ENCODE measurements at places on chromosomes 1 and 21. TPM values are rescaled to one million over a fixed set of nuclear protein-coding genes. Genes with fewer than 3 reads are reported as not detected.

- no peaks in the 10 kb centered on the region for H3K4me1 ChIP-seq
- no peaks in the 10 kb centered on the region for H3K27me3 ChIP-seq
- H3K4me3 ChIP-seq, result no peak overlapping the region
These were observed 5.2 kb downstream of the KAZN start for GRCh38 chr1:14603645-14604044.

HPDL gene
- total RNA-seq, result 5.6 TPM

DNA sequence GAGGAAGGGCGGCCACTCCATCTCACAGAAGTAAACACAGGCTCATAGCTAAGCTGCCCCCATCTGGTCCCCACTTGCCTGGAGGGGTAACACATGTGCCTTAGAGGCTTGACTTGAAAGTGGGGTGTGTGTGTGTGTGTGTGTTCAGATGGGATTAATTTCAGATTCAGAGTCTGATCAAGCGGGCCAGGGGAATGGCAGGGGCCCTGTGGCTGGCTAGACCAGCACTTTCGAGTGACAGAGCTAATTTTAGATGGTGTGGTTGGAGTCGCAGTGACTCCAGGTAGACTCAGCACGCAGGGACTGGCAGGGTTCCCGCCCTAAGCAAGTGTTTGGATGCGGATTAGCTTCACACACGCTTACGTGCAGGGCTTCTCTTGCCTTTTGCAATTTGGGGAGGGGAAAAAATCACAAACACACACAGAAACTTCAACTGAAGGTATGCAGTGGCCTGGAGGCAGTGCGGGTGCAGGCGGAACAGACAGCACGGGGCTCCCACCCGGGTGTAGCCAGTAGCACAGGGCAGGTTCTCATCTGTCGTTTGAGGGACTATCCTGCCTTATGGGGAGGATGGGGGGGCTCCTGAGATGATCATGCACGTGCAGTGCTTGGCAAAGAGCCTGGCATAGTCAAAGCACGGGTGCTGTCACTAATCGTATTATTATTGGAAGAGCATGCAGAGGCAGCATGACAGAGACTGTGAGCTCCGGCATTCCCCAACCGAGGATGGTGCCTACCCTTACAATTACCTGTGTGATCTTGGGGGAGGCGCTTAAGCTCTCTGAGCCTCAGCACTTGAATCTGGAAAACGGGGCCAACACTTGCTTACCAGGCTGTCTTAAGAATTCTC, 1.3 kb downstream of the EDN2 start:
- H3K27me3 ChIP-seq, result peaks cover 2% of the 10 kb centered on the region
- H3K4me3 ChIP-seq, result no peak overlapping the region
- no peaks in the 10 kb centered on the region for H3K36me3 ChIP-seq

DNA sequence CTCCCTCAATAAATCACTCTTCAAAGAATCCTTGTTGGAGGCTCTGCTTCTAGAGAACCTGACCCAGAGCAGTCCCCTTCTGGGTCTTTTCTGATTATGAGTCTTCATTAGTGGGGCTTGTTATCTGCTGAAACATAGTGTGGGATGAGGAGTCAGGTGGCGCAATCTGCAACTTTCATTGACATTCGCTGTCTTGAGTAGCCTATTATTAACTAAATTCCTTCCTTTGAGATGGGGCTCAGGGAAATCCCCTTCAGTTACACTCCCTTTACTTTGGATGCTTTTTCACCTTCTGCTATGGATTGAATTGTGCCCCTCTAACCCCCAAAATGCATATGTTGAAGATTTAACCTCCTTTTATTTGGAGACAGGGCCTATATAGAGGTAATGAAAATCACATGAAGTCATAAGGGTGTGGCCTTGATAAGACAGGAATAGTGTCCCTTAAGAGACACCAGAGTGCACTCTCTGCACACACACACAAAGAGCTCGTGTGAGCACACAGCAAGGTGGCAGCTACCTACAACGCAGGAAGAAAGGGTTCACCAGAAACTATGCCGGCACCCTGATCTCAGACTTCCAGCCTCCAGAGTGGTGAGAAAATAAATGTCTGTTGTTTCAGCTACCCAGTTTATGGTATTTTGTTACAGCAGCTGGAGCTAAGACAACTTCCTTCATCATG, 19.5 kb downstream of the DIO1 start:
- H3K4me3 ChIP-seq, result no peak overlapping the region
- DNase-seq, result no peak
- no peaks in the 10 kb centered on the region for H3K27me3 ChIP-seq
- no peak overlapping the region for H3K27ac ChIP-seq
- H3K4me1 ChIP-seq, result no peaks in the 10 kb centered on the region

DNA sequence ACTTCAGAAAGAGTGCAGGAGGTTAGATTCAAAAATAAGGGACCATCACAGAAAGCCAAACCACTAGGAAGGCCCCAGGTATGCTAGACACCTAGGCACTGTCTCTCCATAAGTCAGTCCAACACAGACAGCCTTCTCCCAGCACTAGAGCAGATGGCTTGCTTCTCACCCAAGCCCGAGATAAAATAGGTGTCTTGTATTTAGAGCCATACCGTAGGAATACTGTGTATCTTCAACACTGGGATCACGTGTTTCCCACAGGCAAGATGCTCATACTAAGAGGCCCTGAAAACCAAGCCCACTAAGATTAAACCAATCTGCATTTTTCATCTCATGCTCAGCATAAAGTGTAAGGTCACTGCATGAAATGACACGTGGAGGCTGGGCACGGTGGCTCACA, 223.3 kb upstream of the KAZN start:
- H3K27me3 ChIP-seq, result no peaks in the 10 kb centered on the region
- H3K36me3 ChIP-seq, result no peaks in the 10 kb centered on the region
- no peak for DNase-seq
- no peaks in the 10 kb centered on the region for H3K4me1 ChIP-seq
- no peak overlapping the region for H3K27ac ChIP-seq

ERVH48-1 gene
- total RNA-seq, result not detected

JAM2 gene
- 1.1 TPM for total RNA-seq

DNA sequence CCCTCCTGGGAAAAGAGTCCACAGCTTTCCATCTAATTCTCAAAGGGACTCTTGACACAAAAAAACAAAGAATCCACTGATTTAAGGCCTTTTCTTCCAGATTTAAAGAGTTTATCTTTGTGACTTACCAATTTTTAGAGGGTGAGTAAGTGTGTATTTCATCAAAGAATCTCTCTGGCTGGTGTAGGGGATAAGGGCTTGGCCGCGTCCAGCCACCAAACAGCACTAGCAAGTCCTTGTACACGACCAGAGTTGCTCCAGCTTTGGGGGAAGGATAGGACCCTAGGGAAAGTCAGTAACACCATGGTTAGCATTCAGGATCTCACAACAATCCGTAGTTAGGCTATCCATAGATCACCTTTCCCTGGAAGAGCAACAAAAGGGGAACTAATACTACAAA, 19.5 kb upstream of the CPLANE2 start:
- no peaks in the 10 kb centered on the region for H3K4me1 ChIP-seq
- no peak overlapping the region for H3K27ac ChIP-seq
- DNase-seq, result no peak
- H3K36me3 ChIP-seq, result peaks cover 12% of the 10 kb centered on the region
- no peaks in the 10 kb centered on the region for H3K27me3 ChIP-seq

EDARADD gene
- not detected for total RNA-seq

DNA sequence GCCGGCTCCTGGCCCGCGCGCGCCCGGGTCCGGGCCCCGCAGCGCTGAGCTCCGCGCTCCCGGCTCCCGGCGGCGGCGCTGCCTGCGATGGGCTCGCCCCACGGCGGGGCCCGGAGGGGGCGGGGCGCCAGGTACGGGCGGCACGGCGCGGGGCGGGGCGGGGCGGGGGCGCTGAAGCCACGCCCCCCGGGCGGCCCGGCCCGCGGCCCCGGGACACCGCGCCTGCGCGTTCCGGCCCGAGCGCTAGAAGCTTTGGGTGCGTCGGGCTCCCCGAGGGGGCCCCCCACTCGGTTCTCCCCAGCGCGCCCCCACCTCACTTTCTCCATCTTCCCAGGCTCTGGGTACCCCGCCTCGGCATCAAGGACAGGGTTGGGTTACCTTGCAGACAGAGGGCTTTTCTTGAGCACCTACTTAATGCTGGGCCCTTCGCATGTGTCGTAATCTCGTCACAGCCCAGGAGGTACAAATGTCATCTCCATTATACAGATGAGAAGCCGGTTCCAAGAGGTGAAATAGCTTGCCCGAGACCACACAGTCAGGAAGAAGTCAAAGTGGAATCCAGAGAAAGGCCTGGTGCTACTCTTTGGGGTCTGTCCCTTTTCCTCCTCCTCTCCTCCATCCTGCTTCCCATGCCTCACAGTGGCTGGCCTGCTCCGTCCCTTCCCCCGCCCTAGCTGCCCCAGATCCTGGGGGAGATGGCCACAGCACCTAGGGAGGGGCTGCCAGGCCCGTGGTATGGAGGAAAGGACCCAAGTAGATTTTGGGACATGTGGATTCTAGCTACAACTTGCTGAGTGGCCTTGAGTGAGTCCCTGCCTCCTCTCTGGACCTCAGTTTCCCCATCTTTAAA, 46.5 kb downstream of the RAP1GAP start:
- H3K36me3 ChIP-seq, result no peaks in the 10 kb centered on the region
- no peak overlapping the region for H3K4me3 ChIP-seq
- no peak for DNase-seq

DNA sequence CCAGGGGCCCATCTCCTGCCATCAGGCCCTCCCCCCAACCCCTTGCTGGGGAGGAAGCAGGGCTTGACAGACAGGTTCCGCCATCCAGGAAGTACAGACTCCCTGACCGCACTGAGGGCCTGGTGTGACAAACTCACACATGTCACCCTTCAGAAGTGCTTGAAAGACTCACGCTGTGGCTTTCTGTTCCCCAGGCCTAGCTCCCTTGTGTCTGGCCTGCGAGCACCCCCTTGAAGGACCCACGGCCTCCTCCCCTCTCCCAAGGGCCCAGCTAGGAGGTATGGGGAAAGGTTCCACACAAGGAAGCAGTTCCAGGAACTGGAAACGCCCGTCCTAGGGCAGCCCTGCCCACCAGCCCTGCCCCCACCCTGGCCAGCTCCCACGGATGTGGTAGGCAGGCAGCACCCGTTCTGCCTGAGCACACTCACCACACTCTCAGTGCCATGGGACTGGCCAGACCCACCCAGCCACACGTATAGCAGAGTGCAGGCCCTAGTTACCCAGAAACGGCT, 26.7 kb downstream of the SLC2A1 start:
- H3K4me1 ChIP-seq, result peaks cover 3% of the 10 kb centered on the region
- no peak overlapping the region for H3K4me3 ChIP-seq
- H3K27me3 ChIP-seq, result no peaks in the 10 kb centered on the region
- H3K27ac ChIP-seq, result no peak overlapping the region

DNA sequence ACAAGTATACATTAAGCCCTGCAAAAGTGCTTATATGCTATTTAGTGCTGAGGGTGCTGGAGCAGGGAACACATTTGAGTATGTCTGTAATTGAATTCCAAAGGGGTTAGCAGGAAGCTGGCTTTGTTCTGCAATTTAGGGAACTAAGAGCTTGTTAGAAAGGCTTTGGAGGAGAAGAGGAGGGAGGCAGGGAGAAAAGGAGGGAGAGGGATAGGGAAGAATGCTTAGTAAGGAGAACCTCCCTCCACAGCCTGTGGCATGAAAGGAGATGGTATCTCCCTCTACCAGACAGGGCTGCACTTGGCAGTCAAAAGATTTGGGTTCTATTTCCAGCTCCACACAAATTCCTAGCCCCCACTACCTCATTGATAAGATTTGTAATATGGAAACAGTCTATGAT, 217.8 kb downstream of the DAB1 start:
- no peaks in the 10 kb centered on the region for H3K4me1 ChIP-seq
- no peaks in the 10 kb centered on the region for H3K27me3 ChIP-seq
- H3K4me3 ChIP-seq, result no peak overlapping the region
- no peaks in the 10 kb centered on the region for H3K36me3 ChIP-seq

DNA sequence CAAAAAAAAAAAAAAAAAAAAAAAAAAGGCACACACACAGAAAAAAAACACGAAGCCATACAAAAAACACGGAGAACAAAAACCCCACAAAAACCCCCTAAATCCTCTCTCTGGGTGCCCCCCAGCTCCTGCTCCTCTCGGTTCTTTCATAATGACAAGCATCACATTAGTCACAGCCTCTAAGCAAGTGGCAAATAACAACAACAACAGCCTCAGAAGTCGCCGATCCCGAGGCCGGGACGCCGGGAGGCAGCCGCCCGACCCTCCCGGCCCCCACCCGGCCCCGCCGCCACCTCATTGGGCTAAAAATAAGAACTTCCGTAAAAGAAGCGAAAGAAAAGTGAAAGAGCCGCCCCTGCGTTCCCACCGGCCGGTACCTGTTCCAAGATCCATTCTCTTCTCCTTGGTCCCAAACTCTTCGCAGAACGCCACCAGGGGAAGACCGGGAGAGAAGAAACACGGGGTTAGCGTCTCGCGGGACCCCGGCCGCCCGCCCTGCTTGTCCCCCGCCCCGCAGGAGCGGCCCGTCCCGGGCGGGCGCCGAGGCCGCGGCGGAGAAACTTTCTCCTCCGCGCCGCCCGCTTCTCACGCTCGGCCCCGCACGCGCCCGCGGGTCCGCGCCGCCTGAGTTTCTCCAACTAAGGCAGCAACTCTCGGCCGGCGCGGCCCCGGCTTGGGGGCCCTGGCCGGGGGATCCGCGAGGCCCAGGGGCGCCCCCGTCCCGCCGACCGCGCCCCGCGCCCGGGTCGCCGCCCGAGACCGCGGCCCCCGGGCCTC, 102.8 kb downstream of the CASZ1 start:
- no peaks in the 10 kb centered on the region for H3K36me3 ChIP-seq
- peak overlapping the region; percentile 58 for H3K4me3 ChIP-seq
- H3K4me1 ChIP-seq, result no peaks in the 10 kb centered on the region
- H3K27ac ChIP-seq, result no peak overlapping the region
- H3K27me3 ChIP-seq, result peaks cover 2% of the 10 kb centered on the region

GRCh38 chr1:44637702-44638411, 36.4 kb downstream of the TMEM53 start:
- peaks cover 55% of the 10 kb centered on the region for H3K36me3 ChIP-seq
- H3K4me1 ChIP-seq, result peaks cover 3% of the 10 kb centered on the region
- H3K27ac ChIP-seq, result no peak overlapping the region
- no peaks in the 10 kb centered on the region for H3K27me3 ChIP-seq

- no peaks in the 10 kb centered on the region for H3K36me3 ChIP-seq
- no peak for DNase-seq
- H3K27me3 ChIP-seq, result no peaks in the 10 kb centered on the region
- H3K4me1 ChIP-seq, result no peaks in the 10 kb centered on the region
- no peak overlapping the region for H3K4me3 ChIP-seq
These were observed 228.8 kb downstream of the DNM3 start for GRCh38 chr1:172070055-172070454.

DNA sequence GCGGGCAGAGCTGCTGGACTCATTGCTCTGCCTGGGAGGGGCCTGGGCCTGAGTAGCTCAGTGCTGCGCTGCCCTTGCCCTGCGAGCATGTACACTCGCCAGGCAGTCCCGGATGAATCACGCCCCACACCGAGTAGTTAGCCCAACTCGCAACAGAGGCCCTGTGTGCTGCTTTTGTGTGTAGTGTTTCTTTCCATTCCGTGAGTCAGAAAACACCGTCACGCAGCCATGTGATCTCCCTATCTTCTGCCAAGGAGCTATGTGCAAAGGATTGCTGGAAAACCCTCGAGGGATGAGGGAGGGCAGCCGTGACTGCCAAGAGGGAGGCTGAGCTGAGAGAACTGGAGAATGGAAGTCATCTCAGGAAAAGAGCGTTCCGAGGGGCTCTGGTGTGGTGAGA, 37.3 kb downstream of the NENF start:
- no peak for DNase-seq
- peaks cover 8% of the 10 kb centered on the region for H3K27me3 ChIP-seq
- no peaks in the 10 kb centered on the region for H3K4me1 ChIP-seq
- no peak overlapping the region for H3K27ac ChIP-seq

- no peaks in the 10 kb centered on the region for H3K27me3 ChIP-seq
- peaks cover 7% of the 10 kb centered on the region for H3K4me1 ChIP-seq
- H3K27ac ChIP-seq, result peak overlapping the region; percentile 50
- DNase-seq, result peak; percentile 70
These were observed 773 bp downstream of the CHD1L start for GRCh38 chr1:147243228-147243685.

- DNase-seq, result peak; percentile 79
- H3K4me3 ChIP-seq, result no peak overlapping the region
- no peaks in the 10 kb centered on the region for H3K4me1 ChIP-seq
- peaks cover 4% of the 10 kb centered on the region for H3K27me3 ChIP-seq
These were observed 83.6 kb upstream of the SLC25A33 start for GRCh38 chr1:9455487-9456234.

Measured in endothelial cell of umbilical vein (primary cell).